ENCODE measurements at places on chromosomes 12 and 14. TPM values are rescaled to one million over a fixed set of nuclear protein-coding genes. Genes with fewer than 3 reads are reported as not detected.

TAS2R14 gene
- total RNA-seq = 2.6 TPM

KRT6C gene
- total RNA-seq = not detected

- no peaks in the 10 kb centered on the region for H3K27me3 ChIP-seq
- DNase-seq = no peak
- H3K4me1 ChIP-seq = peaks cover 40% of the 10 kb centered on the region
- H3K4me3 ChIP-seq = no peak overlapping the region
These were observed 20.9 kb downstream of the RASSF3 start for GRCh38 chr12:64631197-64631596.

DNA sequence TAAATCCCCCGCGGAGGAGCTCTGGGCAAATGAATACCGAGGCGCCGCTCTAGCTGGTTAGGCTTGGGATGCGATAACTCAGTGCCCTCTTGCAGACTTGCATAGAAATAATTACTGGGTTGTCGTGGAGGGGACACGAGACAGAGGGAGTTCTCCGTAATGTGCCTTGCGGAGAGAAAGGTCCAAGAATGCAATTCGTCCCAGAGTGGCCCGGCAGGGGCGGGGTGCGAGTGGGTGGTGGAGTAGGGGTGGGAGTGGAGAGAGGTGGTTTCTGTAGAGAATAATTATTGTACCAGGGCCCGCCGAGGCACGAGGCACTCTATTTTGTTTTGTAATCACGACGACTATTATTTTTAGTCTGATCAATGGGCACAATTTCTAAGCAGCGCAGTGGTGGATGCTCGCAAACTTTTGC, 2.5 kb upstream of the TBX5 start:
- peaks cover 9% of the 10 kb centered on the region for H3K4me1 ChIP-seq
- peak overlapping the region; percentile 47 for H3K4me3 ChIP-seq
- H3K27ac ChIP-seq = peak overlapping the region; percentile 79
- H3K27me3 ChIP-seq = peaks cover 97% of the 10 kb centered on the region
- no peak for DNase-seq

GPX2 gene
- not detected for total RNA-seq

GRCh38 chr14:69012256-69012953, 33.3 kb upstream of the ACTN1 start:
- no peak for DNase-seq
- no peak overlapping the region for H3K27ac ChIP-seq
- no peak overlapping the region for H3K4me3 ChIP-seq
- H3K4me1 ChIP-seq = peaks cover 11% of the 10 kb centered on the region
- H3K27me3 ChIP-seq = peaks cover 3% of the 10 kb centered on the region

- H3K4me3 ChIP-seq = no peak overlapping the region
- H3K27ac ChIP-seq = no peak overlapping the region
These were observed 46.0 kb downstream of the ITPR2 start for GRCh38 chr12:26786865-26787514.

- no peaks in the 10 kb centered on the region for H3K36me3 ChIP-seq
- no peak for DNase-seq
- H3K27ac ChIP-seq = no peak within 1 kb of the TSS
- H3K4me3 ChIP-seq = no peak within 1 kb of the TSS
- H3K27me3 ChIP-seq = no peaks in the 10 kb centered on the region
These were observed at the start of gene DCN for GRCh38 chr12:91182636-91183455. DCN (minus strand) TSS chr12:91182817; CDS start chr12:91178552, 4,265 bp downstream.

- H3K27ac ChIP-seq = no peak overlapping the region
- peaks cover 2% of the 10 kb centered on the region for H3K36me3 ChIP-seq
- no peaks in the 10 kb centered on the region for H3K4me1 ChIP-seq
- no peak for DNase-seq
- H3K4me3 ChIP-seq = no peak overlapping the region
These were observed 6.2 kb upstream of the KIF26A start for GRCh38 chr14:104131968-104132732.

- no peak overlapping the region for H3K27ac ChIP-seq
- DNase-seq = no peak
- peaks cover 6% of the 10 kb centered on the region for H3K27me3 ChIP-seq
- H3K36me3 ChIP-seq = no peaks in the 10 kb centered on the region
These were observed 105.1 kb downstream of the SINHCAF start for GRCh38 chr12:31220633-31221550.

IL31 gene
- not detected for total RNA-seq
